ENCODE measurements at places on chromosomes 7 and 10.

GRCh38 chr10:74343804-74344203, 192.8 kb downstream of the ADK start:
- no peak for ATAC-seq

DNA sequence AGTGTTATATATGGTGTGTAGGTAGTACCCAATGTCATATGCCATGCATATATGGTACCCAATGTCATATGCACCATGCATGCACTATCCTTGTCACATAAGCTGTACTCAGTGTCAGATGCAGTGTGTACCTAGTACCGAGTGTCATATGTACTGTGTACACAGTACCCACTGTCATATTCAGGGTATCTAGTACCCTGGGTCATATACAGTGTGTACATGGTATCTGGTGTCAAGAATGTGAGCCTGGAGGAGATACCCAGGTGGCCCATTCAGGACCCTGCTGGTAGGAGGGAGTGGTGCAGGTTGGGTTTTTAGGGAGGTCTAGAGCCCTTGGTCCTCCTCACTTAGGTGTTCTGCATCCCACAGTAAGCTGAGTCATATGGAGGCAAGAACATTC, 1.8 kb downstream of the ZMYND11 start:
- no peak for ATAC-seq

DNA sequence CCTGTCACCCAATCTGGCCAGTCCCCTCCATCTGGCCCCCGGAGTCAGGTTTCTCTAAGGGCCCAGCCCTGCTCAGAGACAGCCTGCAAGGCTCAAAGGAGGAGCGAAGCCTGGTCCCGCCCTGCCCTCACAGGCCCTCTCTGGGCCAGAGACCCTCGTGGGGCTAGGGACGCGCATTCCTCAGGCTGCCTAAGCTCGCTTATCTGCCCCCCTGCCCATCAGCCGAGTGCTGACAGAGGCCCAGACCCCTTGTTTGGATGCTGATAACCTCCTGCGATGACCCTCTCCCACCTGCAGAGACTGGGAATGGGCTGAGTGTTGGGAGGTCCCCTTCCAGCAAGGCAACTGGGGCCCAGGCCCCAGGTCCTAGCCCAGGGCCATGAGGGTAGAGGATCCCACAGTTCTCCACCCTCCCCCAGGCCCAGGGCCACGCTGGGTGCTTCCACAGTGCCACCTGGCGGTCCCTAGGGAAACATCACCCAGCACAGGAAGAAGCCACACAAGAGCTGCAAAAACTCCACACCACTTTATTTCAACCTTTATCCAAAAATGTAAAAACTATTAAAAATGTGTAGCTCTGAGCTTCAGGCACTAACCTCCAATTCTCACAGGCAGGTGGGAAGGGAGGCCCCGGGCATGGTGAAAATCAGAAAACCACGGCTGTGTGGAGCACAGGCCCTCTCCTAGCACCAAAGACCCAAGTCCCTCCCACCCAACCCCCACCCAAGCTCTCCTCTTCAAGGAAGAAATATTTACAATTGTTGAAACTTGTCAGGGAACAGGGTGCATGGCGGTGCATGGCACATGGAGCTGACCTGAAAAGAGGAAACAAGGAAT, 2.2 kb downstream of the NPM3 start:
- ATAC-seq, result peak; percentile 34

- ATAC-seq, result peak; percentile 37
Observed at GRCh38 chr10:123995461-123996131, 97.8 kb downstream of the CHST15 start.

GRCh38 chr10:100930368-100930767, 17.6 kb downstream of the SLF2 start:
- ATAC-seq, result no peak

DNA sequence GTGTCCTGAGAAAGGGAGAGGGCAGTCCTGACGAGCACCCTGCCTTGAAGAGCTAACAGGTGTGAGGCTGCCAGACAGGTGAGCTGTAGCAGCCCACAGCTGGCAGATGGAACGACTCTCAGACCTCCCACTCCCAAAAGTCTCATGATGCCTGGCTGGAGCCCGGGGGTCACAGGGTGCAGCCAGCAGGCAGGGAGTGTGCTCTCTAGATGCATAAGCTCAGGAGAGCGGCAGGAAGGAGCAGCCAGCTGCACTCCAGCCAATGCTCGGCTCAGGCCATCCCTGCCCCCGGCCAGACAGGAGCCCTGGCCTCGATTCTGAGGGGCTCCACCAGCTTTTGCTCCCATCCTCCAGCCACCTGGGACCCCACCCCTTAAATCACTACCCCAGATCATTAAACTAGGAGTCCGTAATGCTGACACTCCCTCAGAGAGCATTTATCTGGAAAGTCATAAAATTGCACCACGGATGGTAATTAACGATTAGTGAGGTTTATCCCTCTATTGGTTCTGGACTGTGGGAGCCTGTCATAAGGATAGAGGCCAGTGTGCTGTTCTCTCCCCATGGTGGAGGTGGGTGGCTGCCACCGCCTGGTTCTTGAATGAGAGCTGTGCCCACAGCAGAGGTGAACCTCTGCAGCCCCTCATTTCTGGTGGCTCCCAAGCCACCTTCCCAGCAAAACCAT, 63.5 kb upstream of the ZMIZ1 start:
- no peak for ATAC-seq

DNA sequence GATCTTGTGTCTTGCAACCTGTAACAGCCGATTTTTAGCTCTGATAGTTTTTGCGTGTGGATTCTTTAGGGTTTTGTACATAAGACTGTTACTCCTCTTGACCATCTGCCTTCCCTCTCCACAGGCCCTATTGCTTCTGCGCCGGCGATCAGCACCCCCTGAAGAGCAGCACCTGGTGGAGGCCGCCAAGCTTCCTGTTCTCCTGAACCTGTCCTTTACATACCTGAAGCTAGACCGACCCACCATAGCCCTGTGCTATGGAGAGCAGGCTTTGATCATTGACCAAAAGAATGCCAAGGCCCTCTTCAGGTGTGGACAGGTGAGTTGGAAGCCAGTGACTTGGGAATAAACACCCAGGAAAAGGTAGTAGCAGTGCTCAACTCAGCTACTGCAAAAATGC, 12.6 kb downstream of the FKBP6 start:
- ATAC-seq, result no peak
